ENCODE measurements at places on chromosomes 1 and 21.

DNA sequence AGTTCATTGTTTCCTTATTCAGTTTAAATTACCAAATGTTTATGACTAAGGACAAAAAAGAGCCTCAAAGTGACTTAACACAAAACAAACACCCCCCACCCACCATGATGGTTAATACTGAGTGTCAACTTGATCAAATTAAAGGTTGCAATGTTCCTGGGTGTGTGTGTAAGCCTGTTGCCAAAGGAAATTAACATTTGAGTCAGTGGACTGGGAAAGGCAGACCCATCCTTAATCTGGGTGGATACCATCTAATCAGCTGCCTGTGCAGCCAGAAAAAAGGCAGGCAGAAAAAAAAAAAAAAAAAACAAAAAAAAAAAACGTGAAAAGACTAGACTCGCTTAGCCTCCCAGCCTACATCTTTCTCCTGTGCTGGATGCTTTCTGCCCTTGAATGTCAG is 543.4 kb downstream of the NEGR1 start:
- no peak for DNase-seq

GRCh38 chr1:20493839-20494608 is 8.0 kb upstream of the CAMK2N1 start:
- DNase-seq = peak; percentile 64

DNA sequence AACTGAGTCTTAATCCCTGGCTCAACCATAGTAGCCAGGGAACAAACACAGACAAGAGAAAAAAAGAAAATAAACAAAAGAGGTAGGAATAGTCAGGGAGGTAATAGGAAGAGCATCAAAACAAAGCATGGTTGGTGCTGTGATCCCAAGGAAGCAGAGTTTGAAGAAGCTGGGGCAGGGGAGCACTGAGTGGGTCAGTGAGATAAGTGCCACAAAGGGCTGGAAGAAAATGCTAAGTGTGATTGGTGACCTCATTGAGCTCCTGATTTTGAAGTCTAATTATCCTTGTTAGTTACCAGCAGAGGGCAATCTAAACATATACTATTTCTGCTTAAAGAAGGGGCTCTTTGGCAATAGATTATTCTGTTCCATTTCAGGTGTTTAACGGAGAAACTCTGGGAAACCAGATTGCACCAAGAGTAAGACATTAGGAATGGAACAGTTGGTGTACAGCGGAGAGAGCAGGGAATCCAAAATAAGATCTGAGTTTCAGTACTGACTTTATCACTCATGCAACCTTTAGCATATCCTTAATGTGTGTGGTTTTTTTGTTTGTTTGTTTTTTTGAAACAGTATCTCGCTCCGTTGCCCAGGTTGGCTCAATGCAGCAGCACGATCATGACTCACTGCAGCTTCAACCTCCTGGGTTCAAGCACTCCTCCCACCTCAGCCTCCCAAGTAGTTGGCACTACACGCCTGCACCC is 30.7 kb upstream of the KIAA1614 start:
- no peak for DNase-seq

DNA sequence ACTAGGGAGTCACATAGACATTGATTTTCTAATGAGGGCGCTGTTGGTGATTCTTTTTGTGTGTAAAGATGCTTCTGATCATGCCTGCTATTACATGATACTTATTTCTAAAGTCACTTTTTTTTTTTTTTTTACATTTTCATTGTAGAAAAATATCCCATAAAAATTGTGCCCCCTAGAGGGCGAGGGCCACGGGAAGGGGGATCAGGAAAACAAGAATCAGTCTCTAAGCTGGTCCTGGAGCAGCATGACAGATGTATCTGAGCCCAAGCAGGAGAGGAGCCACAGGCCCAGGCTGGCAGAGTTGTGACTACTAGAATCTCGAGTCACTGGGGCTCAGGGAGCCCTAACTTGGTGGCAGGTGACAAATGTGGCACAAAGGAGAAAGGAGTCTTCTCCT is 28.1 kb downstream of the ZSCAN20 start:
- DNase-seq = no peak

DNA sequence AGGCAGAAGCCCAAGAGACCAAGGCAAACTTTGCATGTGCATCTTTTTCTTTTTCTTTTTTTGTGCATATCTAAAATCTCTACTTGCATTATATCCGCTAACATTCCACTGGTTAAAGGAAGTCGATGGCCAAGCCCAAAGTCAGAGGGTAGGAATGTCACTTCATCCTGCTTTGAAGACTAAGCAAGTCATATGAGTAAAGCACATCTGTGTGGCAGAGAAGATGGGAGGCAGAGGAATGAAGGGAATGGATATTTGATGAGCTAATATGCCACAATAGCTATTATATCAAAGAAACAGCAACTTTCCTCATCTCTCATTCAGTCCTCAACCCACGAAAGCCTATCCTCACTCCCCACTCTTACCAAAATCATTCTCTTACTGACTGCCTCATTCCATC is 59.3 kb downstream of the RNF220 start:
- DNase-seq = no peak

DNA sequence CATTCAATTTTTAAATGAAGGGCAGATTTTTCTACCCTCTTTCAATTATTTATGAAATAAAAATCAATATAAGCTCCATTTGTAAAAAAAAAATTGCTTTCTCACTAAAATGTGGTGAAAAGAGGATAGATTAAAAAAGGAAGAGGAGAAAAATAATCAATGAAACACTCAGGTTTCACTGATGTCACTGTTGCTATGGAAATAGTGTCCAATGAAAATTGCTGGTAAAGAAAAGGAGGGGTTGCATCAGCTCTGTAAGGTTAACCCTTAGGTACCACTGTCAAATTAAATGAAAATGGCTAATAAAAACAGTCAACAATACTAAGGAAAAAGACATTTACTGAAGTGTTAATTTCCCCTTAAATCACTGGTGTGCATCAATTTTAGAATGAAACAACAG is 91.6 kb upstream of the TTC39A start:
- no peak for DNase-seq

GRCh38 chr1:94917251-94917650 is 9.7 kb downstream of the CNN3 start:
- no peak for DNase-seq

- DNase-seq = no peak
These were observed 14.3 kb downstream of the MORN1 start for GRCh38 chr1:2376931-2377672.

GRCh38 chr1:6724517-6725141 is 23.0 kb upstream of the DNAJC11 start:
- DNase-seq = no peak

- DNase-seq = no peak
These were observed 58.8 kb upstream of the SPATA6 start for GRCh38 chr1:48530727-48531351.

- no peak for DNase-seq
These were observed 310.7 kb downstream of the PCP4 start for GRCh38 chr21:40177979-40178378.

- no peak for DNase-seq
These were observed 932 bp upstream of the RAB7B start for GRCh38 chr1:206003854-206004800.

GRCh38 chr1:117655220-117655577 is 49.4 kb downstream of the TENT5C start:
- DNase-seq = no peak

DNA sequence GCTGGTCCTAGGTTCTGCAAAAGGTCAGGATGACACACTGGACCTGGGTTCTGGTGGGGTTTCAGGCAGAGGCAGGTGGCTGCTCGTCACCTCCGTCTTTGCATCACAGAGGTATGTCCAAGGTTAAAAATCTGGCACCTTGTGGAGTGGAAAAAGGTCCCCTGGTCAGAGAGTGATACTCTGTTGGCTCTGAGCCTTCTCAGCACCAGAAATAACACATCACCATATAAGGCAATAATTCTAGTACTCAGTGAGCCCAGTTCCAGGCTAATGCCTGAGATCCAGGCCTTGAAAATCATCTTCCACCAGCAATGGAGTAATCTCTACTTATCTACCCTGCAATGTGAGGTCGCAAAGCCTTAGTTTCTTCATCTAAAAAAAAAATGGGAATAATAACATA is 127.3 kb upstream of the C8B start:
- no peak for DNase-seq

DNA sequence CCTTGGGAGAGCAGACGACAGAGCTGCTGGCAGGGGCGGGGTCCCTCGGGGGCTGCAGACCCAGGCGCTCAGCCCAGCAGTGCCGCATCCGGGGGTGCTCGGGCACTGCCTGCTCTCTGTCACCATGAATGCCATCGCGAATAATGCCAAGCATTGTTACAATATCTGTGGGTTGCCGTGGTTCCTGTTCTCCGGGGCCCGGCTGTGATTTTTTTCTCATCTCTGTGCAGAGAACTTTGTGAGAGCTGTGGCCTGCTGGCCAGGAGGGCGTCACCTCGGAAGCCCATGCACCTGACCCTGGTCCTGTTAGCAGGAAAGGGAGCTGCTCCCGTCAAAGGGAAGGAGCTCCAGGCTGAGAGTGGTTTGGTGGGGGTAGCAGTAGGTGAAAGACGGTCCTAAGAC is 70.4 kb downstream of the PRDM16 start:
- no peak for DNase-seq

GRCh38 chr1:61135291-61135690 is 52.9 kb downstream of the NFIA start:
- DNase-seq = no peak

DNA sequence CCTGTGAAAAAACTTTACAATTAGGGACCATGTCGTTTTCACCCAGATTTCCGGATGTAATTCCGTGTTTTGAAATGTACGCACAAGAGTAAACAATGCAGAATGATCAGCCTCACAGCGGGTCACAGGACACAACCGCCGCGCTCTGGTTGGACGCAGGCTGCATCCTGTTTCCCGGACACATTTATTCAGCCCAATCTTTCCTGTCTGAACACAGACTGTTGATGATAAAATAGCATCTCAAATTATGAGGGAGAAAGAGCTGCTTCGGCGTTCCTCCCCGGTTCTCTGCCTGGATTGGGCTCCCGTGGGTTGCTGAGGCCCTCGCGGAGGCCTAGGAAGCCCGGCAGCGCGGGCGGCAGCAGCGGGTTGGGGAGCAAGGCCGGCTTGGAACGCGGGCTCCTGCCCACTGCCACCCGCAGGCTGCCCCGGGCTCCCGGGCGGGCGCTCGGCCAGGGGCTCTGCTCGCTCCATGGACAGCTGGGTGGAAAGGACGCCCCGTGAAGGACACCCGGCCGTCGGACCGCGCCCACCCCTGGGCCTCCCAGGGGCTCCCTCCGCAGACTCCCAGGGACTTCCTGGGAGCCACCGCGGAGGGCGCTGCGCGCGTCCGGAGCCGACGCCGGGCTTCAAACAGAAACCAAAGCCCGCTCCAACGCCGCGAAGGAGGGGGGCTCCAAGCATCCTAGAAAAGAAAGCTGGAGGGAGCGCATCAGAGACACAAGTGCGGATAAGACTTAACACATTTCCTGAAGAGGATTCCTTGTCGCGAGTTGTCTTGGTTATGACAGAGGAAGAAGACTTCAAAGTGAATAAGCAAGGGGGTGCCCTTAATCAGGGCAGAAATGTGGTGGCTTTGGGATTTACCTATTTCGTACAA is 122.3 kb downstream of the ESRRG start:
- DNase-seq = no peak

GRCh38 chr1:108570128-108570527 is 10.2 kb downstream of the EEIG2 start:
- DNase-seq = no peak

- DNase-seq = no peak
These were observed 331.6 kb upstream of the DUSP10 start for GRCh38 chr1:222073307-222073995.

DNA sequence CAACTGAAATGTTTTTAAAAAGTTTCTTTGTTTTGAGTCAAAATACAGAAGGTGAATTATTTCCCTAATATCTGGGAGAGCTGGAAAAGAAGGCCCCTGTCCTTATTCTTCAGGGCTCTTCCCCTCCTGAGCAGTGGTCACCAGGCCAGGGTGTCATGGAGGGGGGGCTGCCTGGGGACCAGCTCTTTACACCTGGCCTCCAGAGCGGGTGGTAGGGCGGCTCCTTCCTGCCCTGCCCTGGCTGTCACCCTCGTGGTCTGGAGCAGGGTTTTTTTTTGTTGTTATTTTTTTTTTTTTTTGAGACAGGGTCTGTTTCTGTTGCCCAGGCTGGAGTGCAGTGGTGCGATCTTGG is 6.6 kb downstream of the SKI start:
- no peak for DNase-seq

DNA sequence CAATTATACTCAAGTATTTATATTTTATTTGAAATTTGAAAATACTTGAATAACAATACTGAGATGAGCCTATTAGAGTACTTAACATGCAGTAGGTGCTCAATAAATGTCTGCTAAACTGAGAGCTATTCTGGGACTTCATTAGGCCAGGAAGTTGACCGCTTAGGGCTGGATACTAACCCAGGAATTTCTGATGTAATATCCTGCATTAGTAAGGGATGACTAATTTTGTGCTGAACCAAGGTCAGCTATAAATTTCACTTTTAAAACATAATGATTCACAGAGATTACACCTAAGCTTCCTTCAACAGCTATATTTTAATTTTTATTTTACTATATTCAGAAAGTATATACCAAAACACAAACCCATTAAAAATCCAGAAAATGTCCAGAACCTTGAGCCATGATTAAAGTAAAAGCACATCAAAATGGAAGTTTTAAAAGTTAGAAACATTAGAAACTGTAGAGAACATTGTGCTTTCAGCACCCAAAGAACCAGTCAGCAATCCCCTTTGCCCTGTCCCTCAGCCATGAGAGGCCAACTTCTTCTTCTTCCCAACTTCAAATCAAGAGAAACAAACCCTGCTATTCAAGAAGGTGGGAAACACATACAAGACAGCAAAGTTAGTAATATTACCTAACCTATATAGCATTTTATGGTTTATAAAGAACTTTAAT is 35.4 kb downstream of the WNT2B start:
- DNase-seq = no peak

- no peak for DNase-seq
These were observed 804.6 kb upstream of the CXADR start for GRCh38 chr21:16708101-16708835.

DNA sequence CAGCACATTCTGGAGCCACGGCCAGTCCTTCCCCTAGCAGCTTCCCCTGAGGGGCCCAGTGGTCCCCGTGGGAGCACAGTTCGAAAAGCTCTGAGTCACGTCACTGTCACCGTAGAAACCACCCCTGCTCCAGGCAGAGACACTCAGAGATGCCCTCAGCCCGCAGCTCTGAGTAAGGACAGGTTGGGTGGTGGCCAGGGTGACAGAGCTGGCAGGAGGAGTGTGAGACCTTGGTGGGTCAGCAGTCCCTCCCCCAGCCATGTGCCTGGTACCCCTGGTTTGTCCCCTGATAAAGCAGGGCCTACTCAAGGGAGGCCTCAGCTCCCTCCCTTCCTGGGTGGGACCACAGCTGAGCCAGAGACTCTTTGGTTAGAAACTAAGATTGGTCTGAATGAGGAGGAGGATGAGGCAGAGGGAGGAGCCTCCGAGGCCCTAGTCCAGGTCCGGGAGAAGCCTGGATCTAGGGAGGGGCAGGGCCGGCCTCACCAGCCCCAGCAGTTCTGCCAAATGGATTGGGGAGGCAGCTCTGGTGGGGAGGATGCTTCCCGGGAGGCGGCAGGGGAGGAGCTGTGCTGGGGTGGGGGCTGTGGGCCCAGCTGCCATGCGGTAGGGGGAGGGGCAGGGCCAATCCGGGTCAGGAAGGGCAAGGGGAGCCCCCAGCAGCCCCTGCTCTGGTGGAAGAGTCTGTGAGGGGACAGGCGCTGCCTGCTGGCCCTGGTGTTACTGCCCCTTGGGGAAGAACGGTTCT is 55.2 kb downstream of the SLC9A1 start:
- DNase-seq = no peak

All from stimulated activated CD8-positive, alpha-beta memory T cell treated with anti-CD3 and anti-CD28 coated beads, Interleukin-15, amount 100 ng/mL, for 4 hours (primary cell).